Stimulated activated CD8-positive, alpha-beta memory T cell treated with anti-CD3 and anti-CD28 coated beads, Interleukin-15, amount 100 ng/mL, for 4 hours (primary cell): ENCODE measurements at places on chromosomes 7 and 10.

DNA sequence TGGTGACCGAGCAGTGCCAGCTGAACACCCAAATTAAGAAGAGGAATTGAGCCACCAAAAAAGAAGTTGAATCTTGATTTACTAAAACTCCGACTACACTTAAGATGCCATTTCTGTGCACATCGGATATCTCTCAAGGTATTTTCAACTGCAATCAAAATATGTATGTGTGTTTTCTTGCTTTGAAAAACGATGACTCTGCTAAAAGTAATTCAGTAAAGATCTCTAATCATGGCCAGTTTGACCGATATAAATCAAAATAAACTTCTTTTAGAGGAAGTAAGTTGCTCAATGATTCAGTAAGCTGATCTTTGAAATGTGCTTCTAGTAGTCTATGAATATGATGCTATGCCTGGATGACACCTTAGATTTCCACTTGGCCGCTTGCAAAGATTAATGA is 453.5 kb upstream of the TPK1 start:
- no peak for DNase-seq

GRCh38 chr7:2002561-2003450 is 229.9 kb downstream of the MAD1L1 start:
- DNase-seq: no peak

DNA sequence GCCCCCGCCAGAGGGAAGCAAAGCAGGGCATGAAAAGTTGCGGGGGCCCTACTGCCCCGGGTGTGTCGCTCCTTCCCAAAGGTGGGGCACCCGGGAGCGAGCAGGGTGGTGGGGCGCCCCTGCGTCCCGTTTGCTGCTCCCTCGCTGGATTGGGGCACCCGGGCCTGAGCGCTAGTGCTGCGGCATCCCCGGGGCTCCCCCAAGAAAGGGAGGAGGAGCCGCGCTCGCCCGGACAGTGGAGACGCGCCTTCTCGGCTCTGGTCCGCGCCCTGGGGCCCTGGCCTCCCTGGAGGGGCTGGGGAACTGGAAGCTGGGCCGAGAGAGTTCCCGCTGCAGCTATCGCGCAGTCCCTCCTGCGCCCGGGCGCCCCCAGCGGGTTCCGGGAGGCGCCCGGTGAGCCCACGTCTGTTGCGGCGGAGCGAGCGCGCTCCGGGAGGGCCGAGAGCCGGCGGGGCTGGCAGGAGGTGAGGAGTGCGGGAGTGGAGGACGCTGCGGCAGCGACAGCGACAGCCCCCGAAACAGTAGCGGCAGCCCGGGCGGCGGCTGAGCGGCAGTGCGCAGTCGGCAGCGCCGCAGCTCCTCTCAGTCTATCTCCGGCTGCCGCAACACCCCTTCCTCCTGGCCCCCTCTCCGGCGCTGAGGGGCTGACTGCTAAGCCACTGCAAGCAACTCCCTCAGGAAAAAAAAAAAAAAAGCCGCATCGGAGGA is 504 bp upstream of the BMPER start:
- no peak for DNase-seq

GRCh38 chr7:48111596-48111995 is 22.5 kb downstream of the UPP1 start:
- no peak for DNase-seq

- no peak for DNase-seq
Measured at GRCh38 chr7:142908921-142909890, 23.7 kb upstream of the TRPV6 start.

DNA sequence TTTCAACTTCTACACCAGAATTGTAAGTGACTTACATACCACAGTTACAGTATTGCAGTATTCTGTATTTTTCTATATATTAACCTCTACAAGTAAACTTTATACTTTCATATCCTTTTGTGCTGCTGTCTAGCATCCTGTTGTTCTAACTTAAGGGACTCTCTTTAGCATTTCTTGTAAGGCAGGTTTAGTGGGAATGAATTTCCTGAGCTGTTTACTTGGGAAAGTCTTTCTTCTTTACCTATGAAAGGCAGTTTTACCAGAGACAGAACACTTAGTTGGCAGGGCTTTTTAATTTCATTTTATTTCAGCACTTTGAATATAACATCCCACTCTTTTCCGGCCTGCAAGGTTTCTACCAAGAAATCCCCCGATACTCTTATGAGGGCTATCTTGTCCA is 75.8 kb upstream of the WAC start:
- DNase-seq: no peak
